NCI-H187 treated with DMSO at 0.1 percent for 48 hours (cell line): ENCODE measurements at places on chromosomes 12 and 14.

- DNase-seq = no peak
Measured at GRCh38 chr14:20848955-20849570, 42.1 kb upstream of the RNASE3 start.

DNA sequence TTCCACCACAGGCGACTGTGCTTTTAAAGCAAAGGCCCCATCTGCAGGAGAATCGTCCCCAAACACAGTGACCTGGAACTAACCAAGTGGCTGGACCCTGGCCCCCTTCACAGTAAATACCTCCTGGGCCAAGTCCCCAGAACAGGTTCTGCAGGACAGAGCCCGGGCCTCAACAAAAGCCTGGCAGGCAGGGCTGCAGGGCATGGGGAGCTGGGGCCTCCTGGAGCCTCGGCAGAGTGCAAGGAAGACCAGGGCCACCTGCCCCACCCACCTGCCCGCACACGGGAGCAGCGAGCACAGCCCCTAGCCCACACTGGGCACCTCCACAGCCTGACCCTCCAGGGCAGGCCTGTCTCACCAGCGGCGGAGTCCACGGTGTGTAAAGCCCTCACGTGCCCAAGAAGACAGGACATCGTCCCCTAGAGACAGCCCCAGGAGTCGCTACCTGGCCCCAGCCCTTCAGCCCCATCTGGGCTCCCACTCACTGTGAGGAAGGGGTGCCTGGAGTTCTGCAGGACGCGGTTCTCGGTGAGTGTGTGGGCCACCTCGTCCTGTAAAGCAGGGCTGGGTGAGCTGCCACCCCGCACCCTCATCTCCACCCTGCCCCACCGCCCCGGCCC, 21.0 kb downstream of the AKT1 start:
- DNase-seq = no peak

- no peak for DNase-seq
Measured at GRCh38 chr12:116759783-116760621, 21.9 kb downstream of the RNFT2 start.

- no peak for DNase-seq
Measured at GRCh38 chr14:26896447-26896846, 298.6 kb upstream of the NOVA1 start.
